Neural progenitor cell (in vitro differentiated cells): ENCODE measurements at places on chromosomes 11 and 22.

GRCh38 chr11:80815752-80816453 lies 1375.1 kb upstream of the TENM4 start:
- no peak for DNase-seq

- DNase-seq = peak; percentile 74
Observed at GRCh38 chr11:66467034-66467659, 442 bp downstream of the PELI3 start.

GRCh38 chr11:124718801-124719200 lies 20.9 kb upstream of the NRGN start:
- DNase-seq = no peak

GRCh38 chr11:116851626-116852025 lies 14.2 kb upstream of the APOA1 start:
- DNase-seq = no peak

- DNase-seq = no peak
Observed at GRCh38 chr22:30266445-30267381, at the start of gene OSM. OSM (minus strand) TSS chr22:30266851; CDS start chr22:30266799, 52 bp downstream.

- peak; percentile 73 for DNase-seq
Observed at GRCh38 chr11:123020968-123021367, 39.3 kb upstream of the BSX start.

DNA sequence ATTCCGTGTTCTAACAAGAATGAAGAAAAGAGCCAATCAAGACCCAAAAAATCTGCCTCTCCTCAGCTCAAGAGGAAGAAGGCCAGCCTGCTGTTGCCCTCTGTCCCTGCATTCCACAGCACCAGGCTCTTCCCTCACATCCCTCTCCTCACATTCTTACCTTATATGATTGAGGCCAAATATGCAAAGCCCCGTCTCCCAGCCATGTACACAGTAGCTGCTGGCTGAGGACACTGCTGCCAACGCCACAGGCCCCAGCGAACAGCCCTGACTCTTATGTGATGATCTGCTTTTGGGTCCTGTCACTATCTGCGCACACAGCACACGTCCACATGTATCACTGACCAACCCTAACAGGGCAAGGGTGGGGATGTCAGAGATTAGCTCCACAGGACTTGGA lies 60.2 kb downstream of the MICAL3 start:
- peak; percentile 54 for DNase-seq

DNA sequence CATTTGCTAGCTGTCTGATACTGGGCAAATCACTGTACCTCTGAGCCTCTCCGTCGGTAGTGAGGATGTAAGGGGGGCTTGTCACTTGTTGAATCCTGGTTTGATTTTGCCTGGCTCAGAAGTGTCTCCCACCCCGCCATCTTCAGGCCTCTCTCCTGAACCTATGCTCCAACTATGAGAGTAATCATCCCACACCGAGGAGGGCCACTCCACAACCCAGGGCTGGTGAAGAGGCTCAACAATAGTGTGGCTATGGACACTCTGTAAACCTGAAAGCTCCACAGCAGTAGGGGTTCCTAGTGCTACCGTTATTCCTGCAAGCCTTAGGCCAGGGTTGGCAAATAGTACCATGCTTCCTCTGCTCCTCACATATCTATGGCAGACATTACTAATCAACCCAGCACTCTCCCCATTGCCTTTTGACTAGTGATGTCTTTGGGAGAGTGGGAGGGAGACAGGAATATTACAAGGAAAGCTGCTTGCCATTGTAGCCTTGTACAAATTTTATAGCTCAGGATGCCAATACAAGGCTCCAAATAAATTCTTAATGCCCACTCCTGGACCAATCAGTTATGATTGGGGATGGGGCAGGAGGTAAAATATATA lies 134.0 kb upstream of the TEAD1 start:
- no peak for DNase-seq

- DNase-seq = no peak
Observed at GRCh38 chr11:129192150-129192549, at the start of gene ARHGAP32. ARHGAP32 (minus strand) TSS chr11:129192325; CDS start chr11:129192198, 127 bp downstream.

GRCh38 chr11:31120428-31120827 lies 249.1 kb downstream of the DCDC1 start:
- no peak for DNase-seq

DNA sequence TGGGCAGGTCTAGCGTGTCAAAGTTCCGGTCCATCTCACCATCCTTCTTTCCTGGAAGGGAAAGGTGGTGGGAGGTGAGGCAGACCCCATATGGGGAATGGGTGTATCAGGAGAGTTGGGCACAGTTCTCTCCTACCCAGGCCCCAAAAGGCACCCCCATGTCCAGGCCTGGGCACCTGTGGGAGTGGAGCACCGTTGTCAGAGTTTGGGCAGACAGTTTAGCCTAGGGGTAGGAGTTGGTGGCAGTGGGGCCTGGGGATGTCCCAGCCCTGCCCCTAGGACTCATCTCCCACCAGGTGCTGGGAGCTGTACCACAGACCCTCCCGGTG lies 34.1 kb upstream of the TXNRD2 start:
- DNase-seq = no peak

GRCh38 chr11:66892911-66893310 lies 36.0 kb downstream of the LRFN4 start:
- no peak for DNase-seq

GRCh38 chr11:26830218-26830617 lies 108.4 kb upstream of the SLC5A12 start:
- no peak for DNase-seq

DNA sequence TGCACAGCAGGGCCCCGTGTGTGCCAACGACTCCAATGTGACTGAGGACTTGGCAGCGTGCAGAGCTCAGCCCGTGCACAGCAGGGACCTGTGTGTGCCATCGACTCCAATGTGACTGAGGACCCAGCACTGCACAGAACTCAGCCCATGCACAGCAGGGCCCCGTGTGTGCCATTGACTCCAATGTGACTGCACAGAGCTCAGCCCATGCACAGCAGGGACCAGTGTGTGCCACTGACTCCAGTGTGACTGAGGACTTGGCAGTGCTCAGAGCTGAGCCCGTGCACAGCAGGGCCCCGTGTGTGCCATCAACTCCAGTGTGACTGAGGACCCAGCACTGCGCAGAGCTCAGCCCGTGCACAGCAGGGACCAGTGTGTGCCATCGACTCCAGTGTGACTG lies 347.8 kb upstream of the B3GAT1 start:
- no peak for DNase-seq

DNA sequence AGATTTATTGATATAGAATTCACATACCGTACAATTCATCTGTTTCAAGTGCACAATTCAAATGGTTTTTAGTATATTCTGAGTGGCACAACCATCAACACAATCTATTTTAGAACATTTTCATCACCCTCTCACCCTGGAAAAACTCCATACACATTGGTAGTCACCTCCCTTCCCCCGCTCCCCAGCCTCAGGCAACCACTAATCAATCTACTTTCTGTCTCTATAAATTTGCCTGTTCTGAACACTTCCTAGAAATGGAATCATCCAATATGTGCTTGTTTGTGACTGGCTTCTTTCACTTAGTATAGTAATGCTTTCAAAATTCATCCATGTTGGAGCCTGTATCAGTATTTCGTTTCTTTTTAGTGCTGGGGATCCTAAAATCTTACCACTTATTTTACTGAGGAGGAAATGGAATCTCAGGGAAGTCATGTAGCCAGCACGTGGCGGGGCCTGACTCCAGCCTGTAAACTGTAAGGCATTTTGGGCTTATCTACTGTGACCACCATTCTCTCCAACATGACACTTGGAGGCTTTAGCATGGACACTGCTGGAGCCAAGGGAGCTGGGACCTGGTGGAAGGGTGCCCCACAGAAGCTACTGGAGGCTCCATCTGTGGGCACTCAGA lies 905 bp upstream of the UCP3 start:
- no peak for DNase-seq

DNA sequence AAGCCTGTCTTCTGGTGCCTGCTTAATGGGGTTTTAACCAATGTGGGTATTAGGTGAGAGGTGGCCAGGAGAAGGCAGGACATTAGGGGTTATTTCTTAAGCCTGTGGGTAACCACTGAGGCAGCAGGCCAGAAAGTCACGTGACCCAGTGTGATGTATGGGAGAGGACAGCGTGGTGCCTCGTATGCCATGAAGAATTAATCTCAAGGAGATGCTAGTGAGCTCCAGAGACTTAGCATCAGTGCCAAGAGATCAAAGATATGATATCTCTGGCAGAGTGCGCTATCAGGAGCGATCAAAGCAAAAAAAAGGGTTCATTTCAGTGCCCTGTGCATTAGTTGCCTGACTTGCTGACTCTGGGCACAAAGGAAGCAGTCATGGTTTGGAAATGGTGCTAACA lies 275.5 kb downstream of the KIRREL3 start:
- DNase-seq = no peak

- DNase-seq = no peak
Observed at GRCh38 chr11:16297332-16297731, 59.0 kb downstream of the SOX6 start.

DNA sequence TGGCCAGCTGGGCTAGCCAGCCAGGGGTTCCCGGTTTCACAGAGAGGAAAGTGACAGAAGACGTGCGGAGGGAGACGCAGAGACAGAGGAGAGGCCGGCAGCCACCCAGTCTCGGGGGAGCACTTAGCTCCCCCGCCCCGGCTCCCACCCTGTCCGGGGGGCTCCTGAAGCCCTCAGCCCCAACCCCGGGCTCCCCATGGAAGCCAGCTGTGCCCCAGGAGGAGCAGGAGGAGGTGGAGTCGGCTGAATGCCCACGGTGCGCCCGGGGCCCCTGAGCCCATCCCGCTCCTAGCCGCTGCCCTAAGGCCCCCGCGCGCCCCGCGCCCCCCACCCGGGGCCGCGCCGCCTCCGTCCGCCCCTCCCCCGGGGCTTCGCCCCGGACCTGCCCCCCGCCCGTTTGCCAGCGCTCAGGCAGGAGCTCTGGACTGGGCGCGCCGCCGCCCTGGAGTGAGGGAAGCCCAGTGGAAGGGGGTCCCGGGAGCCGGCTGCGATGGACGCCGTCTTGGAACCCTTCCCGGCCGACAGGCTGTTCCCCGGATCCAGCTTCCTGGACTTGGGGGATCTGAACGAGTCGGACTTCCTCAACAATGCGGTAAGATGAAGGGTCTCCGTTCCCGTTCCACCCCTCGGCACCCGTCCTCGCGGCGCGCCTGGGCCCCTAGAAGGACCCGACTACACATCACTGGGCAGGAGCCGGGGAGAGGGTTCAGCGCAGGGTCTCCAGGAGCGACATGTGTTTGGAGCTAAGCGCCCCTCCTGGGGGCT lies at the start of gene CREB3L1:
TSS of gene CREB3L1 (plus strand) at position 41 of the 765 bp plus-strand sequence. CDS start at position 491, 450 bp downstream.
- DNase-seq = peak; percentile 59

- peak; percentile 57 for DNase-seq
Observed at GRCh38 chr11:76329983-76330382, 50.9 kb downstream of the THAP12 start.

GRCh38 chr11:71448257-71449171 lies at the start of gene DHCR7:
DHCR7 (minus strand) TSS chr11:71448393; CDS start chr11:71444952, 3,441 bp downstream.
- peak; percentile 98 for DNase-seq

GRCh38 chr22:35099883-35100282 lies 33.9 kb downstream of the ISX start:
- DNase-seq = no peak

GRCh38 chr11:24043842-24044241 lies 453.0 kb upstream of the LUZP2 start:
- peak; percentile 29 for DNase-seq

- DNase-seq = peak; percentile 93
Observed at GRCh38 chr11:12288212-12288930, 89.0 kb upstream of the PARVA start.
